Stimulated activated CD8-positive, alpha-beta memory T cell treated with anti-CD3 and anti-CD28 coated beads, Interleukin-4, amount 100 ng/mL, for 4 hours (primary cell): ENCODE measurements at places on chromosomes 12 and 14.

- no peak for DNase-seq
Measured at GRCh38 chr14:72701605-72702004, 192.3 kb downstream of the DPF3 start.

GRCh38 chr14:61403411-61403810 is 82.0 kb downstream of the PRKCH start:
- DNase-seq = no peak

DNA sequence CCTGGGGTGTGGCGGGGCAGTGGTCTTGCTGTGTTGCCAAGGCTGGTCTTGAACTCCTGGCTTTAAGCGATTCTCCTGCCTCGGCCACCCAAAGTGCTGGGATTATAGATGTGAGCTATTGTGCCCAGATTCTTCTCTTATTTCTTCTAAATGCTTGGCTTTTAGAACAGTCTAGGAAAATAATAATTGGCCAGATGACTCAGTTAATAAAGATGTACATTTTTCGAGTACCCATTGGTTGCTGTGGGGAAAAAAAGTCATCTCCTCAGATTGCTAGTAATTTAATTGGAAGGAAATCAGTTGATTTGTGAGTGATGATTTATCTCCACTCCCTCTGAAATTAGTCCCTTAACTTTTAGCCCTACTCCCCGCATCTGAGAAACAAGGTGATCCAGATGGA is 45.5 kb downstream of the CHST11 start:
- no peak for DNase-seq

DNA sequence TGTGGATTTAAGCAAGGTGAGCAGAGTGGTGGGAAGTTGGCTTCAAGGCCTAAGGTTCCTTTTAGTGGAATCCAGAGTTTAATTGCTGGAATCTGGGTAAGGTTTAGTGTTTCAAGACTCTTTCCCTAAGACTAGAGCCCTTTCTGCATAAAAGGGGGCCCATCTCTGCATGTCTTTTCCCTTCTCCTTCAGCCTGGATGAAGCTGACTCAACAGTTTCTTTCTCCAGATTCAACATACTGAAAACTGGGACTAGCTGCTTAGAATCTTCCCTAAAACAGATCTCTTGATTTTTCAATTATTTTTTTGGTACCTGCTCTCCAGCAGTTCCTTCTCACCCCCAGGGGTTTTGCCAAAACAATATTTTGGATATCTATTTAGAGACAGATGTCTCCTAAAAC is 34.0 kb downstream of the SLC4A8 start:
- no peak for DNase-seq

DNA sequence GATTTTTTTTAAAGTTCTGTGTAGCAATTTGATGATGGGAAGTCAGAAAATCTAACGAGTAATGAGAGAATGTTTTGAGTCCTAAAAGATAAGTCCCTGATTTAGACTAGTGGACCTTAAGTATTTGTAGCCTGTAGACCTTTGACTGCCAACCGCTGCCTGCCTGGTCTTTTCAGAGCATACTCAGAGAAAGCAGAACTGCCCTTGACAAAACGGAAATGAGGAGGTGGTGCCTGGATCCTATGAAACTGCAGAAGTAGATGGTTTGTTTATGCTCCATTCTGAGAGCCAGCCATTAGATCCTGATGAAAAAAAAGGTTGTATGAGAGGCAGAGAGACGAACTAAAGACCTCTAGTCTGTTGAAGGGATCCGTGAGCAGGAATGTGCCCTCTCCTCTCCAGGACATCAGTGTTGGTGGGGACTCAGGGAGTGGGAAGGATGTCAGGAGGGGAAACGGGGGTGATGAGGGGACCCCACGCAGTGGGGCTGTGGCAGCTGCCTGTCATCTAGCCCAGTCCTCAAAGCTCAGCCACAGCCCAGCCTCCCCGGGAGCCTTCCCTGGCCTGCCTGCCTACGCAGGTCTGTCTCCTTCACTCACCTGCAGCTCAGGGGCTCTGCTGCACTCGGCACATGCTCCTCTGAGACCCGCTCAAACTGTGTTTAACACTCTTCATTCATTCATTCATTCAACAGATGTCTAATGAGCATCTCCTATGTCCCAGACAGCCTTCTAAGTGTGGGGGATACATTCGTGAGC is 447.5 kb downstream of the AACS start:
- no peak for DNase-seq

DNA sequence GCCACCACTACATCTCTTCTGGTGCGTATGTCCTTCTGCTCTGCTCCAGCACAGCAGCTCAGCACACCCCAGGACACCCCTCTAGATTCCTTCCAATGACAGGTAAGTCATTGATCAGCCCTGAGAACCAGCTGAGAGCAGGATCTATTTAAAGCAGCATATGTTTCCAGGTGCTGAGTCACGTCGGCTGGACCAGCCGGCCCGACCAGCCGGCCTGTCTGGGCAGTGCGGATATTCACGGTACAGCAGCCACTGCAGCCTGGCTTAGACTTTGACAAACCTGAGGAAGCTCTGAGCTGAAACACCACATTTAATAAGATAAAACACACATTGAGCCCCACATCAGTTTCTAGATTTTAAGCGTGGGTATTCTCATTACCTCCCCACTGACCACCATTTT is 31.8 kb upstream of the RPH3A start:
- DNase-seq = no peak

DNA sequence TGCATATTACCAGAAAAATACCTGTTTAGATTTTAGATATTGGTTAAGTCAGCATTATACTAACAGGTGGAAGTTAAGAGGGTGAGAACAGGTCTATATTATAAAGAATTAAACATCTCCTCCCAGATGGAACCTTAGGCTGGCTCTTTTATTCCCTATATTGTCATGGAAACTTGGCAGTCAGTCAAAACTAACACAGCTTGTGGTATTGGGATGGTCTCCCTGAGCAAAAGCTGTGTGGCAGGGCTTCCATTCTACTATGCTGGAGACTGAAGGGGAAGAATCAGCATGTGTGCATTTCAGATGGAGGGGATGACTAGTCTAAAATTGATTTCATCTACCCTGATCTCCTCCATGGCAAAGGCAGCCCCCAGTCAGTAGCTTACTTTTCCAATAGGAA is 66.7 kb downstream of the SMOC1 start:
- DNase-seq = no peak

DNA sequence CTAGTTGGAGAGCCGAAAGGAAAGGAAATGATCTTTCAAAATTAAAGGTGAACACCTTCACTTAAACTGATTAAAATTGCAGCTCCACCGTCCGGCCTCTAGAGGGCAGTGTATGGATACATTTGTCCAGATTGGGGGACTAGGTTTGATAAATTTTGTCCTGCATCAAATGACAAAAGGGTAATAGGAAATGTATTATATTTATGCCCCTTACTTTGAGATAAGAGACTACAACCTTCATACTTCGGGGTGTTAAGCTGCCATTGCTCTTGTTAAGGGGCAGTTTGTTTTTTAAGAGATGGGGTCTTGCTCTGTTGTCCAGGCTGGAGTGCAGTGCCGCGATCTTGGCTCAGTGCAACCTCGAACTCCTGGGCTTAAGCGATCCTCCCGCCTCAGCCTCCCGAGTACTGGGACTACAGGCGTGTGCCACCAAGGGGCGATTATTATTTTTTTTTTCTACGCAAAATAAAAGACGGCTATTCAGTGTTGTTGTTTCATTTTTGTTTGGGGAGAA is 818 bp upstream of the SUOX start:
- DNase-seq = peak; percentile 29

GRCh38 chr12:116545936-116546335 is 13.2 kb upstream of the MAP1LC3B2 start:
- no peak for DNase-seq

GRCh38 chr12:82517027-82517426 is 158.7 kb downstream of the METTL25 start:
- DNase-seq = no peak

DNA sequence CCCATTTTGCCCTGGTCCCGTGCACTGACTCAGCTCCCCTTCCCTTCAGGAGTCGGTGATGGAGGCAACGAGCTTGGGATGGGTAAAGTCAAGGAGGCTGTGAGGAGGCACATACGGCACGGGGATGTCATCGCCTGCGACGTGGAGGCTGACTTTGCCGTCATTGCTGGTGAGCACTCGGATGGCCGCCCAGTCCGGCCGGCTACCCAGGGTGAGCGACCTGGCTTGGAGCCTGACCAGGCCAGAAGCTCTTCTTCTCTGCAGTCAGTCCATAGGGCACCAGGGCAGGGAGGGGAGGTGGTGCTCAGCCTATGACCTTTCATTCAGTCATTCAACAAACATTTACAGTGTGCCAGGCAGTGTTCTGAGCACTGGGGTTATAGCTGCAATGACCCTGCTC is 39.8 kb downstream of the GPR68 start:
- DNase-seq = no peak

- no peak for DNase-seq
Measured at GRCh38 chr12:62703011-62703380, 232.0 kb downstream of the PPM1H start.

DNA sequence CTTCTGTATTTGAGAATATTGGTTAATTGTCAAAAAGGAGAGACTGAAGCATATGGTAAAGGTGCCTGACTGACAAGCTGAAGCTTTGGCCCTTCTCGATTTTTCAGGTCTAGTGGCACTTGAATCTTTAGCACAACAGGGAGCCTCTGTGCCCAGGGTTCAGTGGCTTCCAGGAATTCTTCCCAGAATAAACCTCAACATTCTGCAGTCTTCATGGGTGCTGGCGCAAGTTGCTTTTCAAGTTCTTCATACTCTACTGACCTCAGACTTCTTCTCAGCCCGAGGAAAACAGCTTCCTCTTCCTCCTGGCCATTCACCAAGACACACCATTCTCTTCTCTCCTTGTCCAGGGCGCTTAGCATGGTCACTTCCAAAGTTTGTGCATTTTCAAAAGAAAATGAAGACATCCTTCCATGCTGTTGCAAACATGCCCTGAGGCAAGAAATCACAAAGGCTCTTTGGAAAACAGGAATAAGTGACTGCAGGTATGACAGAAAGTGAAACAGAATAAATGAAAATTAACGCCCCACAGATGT is 89.9 kb downstream of the MGST1 start:
- no peak for DNase-seq

DNA sequence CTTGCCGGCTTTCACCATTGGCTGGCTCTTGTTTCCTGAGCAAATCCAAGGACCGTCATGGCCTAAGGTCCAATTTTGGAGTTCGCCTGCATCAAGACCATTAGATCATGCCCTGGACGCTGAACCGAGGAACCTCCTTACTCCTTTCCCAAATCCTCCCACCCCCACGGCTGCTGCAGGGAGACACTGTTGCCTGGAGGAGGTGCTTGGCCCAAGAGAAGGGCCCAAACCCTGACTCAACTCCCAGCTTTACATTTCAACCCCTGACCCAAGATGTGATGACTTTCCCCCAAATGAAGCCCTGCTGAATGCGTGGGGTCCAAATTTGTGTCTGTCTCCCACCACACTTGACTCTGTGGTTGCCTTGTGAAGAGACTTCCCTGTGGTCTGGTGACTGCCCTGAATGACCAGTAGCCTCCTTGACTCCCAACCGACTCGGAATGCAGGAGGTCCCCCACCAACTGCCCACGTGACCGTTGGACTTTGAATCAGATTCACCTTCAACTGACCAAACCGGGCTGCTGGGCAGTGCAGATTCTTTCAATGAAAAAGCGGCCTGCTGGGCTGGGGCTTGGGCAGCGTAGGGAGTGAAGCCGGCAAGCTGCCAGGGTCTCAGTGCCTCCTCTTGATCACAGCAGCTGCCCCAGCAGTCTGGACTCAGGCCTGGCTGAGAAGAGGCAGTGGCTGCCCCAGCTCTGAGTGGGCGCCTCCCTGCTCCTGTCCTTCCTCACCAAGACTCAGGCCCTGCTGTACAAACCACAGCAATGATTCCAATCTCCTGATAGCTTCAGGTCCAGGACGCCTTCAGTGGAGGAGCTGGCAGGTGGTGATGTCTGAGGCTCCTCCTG is 46.7 kb upstream of the OASL start:
- DNase-seq = no peak

DNA sequence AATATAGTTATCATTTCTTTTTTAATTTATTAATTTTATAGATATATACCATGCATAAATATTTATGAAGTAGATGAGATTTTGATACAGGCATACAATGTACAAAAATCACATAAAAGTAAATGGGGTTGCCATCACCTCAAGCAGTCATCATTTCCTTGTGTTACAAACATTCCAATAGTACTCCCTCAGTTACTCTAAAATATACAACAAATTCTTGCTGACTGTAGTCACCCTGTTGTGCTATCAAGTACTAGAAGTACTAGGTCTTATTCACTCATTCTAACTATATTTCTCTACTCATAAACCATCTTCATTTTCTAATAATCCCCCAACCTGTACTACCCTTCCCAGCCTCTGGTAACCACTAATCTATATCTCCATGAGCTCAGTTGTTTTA is 432.6 kb upstream of the SYT1 start:
- no peak for DNase-seq

DNA sequence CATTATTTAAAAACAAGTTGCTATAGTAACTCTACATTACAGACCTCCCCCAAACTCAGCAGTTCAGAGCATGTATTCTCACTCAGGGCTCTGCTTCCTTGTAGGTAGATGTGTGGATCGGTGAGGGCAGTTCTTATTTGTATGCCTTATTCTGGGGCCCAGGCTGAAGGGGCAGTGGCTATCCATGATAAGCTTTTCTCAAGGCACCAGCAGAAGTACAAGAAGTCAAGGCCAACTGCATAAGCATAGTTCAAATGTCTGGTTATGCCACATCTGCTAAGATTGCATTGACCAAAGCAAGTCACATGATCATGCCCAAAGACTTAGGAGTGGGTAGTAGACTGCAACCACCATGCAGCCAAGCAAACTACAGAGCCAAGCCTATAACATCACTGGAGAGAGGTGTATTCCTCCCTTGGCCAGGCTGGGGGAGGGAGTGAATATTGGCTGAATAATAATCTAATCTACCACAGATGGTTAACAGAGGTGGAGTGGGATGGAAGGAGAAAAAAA is 4.6 kb downstream of the PSEN1 start:
- DNase-seq = no peak

GRCh38 chr14:70653662-70654061 is 11.9 kb downstream of the TTC9 start:
- no peak for DNase-seq

- no peak for DNase-seq
Measured at GRCh38 chr12:26402648-26403047, 207.3 kb downstream of the SSPN start.

- no peak for DNase-seq
Measured at GRCh38 chr12:107884769-107885694, 110.5 kb downstream of the ASCL4 start.

DNA sequence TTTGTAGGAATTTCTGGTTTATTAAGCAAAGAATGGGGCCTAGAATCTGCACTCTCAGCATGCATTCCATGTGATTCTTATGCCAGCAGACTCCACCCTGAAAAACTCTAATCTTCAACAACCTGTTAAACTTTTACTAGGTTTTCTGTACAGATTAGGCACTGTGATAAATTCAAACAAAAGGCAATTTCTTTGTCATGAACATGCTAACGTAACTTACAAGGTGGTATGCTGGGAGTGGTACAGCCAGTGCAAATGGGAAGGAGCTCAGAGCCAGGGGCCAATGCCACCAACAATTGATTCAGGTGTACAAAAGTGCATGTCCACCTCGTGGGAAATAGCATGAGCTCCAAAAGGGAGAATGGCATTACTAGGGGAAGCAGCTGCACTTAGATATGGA is 83.0 kb downstream of the PPFIBP1 start:
- no peak for DNase-seq
